Activated CD4-positive, CD25-positive, alpha-beta regulatory T cell treated with anti-CD3 and anti-CD28 coated beads, Interleukin-2, amount 50 U/mL, for 72 hours (primary cell): ENCODE measurements at places on chromosomes 13 and 19.

- DNase-seq: no peak
Observed at GRCh38 chr13:27978301-27978968, 9.3 kb upstream of the CDX2 start.

GRCh38 chr13:46182491-46182877, 507 bp upstream of the LCP1 start:
- no peak for DNase-seq

DNA sequence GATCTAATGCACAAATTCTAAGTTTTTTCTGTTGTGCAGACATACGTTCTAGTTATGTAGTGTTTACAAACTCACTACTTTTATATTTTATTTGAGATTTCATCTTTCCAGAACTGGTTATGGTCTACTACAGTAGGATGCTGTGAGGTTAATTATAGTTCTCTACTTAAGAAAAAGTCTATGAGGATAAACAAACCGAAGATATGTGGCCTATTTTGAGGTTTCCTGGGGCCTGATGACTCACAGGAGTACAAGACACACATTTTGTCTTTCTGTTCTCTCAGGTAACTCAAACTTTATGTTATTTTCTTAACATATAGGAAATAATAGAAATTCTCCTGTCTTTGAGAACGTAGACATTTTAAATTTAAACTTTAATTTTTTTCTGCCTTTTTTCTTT, 45.1 kb downstream of the PCDH20 start:
- DNase-seq: no peak

- no peak for DNase-seq
Observed at GRCh38 chr19:43450545-43450997, 14.8 kb downstream of the LYPD3 start.

DNA sequence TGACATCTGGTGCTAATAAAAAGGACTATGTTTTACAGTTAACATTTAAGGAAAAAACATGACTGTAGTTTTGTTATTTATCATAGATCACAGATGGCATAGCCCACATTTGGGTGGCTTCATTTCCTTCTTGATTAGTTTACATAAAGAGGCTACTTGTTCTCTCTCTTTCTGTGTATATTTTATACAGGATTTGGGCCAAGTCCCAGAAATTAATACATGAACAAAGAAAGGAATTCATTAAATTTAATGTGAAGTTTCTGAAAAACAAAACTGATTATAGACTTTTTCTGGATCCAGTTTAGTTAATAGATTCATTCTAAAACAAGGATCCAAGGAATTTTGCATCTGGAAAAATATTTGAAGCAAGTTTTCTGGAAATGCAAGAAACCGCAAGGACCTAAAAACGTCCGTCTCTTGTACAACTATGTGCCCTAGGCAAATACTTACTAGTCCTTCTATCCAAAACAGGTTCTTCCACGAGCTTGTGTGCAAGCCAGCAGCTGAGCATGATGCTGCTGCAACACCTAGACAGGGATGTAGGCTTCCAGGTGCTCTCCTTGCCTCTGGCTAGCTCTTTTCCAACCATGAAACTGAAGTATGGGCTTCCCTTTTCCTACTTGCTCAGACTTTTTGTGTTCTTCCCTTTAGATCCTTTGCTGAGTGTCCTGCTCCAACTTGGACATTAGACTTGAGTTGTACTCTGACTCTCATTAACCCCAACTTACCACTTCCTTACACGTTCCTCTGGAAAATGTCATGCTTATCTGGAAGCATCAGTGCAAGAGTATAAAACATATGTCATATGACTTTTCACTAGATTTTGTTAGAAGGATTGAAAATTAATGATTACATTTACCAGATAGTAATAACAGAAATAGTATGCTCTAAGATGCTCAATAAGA, 161.5 kb upstream of the STARD13 start:
- no peak for DNase-seq

DNA sequence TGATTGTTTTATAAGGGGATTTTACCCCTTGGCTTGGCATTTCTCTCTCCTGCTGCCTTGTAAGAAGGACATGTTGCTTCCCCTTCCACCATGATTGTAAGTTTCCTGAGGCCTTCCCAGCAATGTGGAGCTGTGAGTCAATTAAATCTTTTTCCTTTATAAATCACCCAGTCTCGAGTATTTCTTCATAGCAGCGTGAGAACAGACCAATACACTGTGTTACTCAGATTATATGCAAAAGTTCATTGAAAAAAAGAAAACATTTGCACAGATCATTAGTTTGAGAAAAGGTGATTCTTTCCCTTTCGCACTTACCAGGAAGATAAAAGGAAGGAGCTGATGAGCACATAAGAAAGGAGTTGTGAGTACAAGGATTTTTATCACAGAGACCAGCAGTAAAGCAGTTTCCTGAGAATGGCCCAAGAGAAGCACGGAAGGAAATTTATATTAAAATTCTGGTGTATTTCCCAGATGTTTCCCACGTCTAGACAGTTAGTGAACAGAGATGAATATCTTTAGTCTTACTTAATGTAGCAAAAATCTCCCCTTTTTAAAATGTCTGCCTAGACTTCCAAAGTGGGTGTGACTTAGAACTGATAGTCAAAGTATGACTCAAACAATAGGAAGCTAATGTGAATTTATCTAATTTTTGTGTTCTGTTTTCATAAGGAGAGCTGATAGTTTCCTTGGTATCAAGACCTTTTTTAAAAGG, 431.8 kb upstream of the SGCG start:
- DNase-seq: no peak

- no peak for DNase-seq
Observed at GRCh38 chr19:58392945-58393724, 2.3 kb upstream of the RNF225 start.

- no peak for DNase-seq
Observed at GRCh38 chr19:746208-746819, 4.6 kb upstream of the MISP start.

DNA sequence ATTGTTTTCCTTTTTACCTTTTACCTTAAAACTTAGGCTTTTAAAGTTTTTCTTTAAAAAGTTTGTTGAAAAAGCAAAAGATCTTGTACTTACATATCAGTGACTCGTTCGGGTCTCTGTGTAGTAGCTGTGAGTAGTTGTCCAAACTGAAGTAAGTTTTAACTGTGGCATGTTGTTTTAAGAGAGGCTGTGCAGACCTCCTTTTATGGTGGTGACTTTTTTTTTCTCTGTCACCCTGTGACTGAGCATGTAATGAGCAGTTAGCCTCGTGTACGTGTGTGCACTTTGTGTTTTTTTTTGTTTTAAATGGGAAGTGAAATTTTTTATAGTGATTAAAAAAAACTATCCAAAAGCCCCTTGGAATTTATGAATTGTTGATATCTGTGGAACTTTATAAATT, at the start of gene GPR183:
TSS of gene GPR183 (minus strand) at position 153 of the 400 bp plus-strand sequence. CDS start 11,254 bp downstream, outside the sequence.
- no peak for DNase-seq

DNA sequence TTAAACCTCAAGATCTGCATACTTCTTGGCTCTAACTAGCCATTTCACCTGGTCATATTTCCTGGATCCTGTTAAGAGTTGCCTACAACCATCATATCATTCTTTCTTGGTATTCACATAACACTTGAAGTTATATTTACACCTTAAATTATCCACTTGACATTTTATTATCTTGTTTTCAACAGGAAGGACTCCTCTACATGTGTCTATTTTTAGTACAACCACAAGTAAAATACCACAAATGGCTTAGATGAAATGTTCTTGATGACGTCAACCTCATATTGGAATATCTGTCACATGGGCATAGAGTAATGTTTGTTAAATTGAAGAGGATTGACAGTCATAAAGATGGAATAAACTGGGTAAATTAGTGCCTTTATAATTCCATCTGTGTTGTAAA, 9.4 kb downstream of the PCDH20 start:
- no peak for DNase-seq

DNA sequence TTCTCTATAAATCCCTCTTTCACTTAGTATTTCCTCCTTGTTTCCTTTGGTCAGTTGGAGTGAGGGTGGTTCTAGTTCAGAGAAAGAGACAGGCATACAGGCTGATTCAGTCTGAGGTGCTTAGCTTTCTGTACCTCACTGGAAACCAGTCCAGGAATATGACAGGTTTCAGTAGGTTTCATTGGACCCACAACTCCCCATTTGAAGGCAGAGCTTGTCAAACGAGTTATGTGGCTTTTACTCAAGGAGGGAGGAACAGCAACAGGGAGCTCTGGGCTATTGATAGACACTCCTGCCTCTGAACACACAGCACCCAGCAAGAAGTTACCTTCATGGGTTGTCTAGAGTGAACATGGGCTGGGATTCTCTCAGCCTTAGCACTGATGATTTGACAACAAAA, 14.5 kb downstream of the ACTN4 start:
- no peak for DNase-seq

- DNase-seq: no peak
Observed at GRCh38 chr19:18415178-18415867, 3.9 kb upstream of the SSBP4 start.

- no peak for DNase-seq
Observed at GRCh38 chr13:37627428-37627827, 28.9 kb upstream of the POSTN start.

DNA sequence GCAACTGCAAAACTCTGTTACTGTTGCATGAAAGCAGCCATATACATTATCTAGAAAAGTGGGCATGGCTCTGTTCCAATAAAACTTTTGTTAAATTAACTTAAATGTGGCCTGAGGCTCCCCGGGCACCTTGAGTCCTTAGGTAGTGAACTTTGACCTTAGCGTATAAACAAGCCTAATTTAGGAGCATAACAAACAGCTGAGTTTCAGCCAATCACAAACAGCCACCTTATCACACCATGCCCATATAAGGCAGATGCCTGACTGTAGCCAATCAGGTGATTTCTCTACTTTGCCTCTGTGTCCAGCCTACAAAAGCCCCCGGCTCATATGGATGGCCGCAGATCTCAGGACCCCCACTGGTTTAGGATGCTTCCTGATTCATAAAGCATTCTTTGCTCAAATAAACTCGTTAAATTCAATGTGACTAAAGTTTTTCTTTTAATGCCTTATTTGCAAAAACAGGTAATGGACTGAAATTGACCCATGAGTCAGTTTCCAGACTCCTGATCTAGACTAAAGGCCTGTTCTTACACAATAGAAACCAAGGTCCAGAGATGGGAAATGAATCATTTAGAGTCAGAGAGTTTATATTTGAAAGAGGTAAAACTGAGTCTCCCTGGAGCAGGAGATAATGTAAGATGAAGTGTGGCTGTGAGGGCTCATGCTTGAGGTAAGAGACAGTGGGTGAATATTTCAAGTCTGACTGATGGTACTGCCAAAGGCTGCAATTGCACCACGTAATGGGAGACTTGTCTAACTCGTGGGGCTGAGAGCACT, 130.2 kb downstream of the FGF9 start:
- DNase-seq: no peak

GRCh38 chr13:37127691-37128241, 22.3 kb upstream of the CSNK1A1L start:
- DNase-seq: no peak

DNA sequence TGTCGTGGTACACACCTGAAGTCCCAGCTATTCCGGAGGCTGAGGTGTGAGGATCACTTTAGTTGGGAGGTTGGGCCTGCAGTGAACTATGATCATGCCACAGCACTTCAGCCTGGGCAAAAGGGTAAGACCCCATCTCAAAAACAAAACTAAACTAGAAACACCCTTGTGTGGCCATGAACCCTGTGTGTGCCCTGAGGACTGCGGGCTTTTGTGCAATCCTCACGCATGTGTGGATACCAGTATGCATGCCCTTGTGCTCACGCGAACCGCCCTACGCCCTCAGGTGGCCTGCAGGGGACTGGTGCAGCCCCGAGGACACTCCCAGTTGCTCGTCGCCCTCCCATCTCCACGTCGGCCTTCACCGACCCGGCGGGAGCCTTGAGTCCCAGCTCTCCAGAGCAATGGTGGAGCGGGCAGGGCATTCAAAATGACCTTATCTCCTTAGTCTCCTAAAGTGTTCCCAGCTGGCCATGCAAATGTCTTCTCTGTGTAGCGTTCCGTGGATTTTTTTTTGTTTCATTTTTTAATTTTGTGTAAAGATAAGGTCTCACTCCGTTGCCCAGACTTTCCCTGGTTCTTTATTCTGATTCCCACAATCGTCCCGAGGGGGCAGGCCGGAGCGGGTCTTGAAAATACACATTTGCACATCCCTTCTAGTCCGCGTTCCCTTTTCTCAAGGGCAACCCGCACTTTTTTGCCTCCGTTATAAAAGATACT, 868 bp upstream of the EGLN2 start:
- DNase-seq: peak; percentile 72

GRCh38 chr13:100088644-100089464, at the start of gene PCCA:
PCCA (plus strand) TSS chr13:100089093; CDS start chr13:100089121, 28 bp downstream.
- DNase-seq: peak; percentile 84

DNA sequence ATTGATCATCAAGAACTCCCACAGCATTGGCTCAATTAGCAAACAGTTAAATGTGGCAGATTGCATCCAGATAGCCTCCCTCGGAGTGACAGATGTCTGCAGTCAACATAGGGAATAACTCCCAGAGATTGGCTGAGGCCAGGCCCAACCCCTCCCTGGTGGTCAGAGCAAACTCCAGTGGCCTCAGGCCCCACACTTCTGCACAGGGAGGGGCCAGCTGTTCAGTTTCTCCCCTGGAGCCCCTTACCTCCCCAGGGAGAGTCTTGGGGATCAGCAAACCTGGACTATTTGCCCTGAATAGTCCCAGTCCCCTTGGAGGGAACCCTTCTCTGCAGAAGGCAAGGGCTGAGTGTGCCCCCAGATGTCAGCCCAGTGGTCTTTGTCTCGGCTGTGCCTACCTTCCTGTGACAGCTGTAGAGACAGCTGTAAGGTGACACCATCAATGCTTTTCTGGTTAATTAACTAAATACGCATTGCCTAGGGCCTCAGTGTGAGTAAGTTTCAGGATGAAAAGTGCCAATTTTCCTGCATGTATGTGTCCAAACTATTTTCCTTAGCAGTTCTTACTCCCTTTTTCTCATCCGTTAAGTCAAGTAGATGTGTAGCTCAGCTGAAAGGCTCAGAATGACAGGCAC, 102.7 kb upstream of the UQCRFS1 start:
- DNase-seq: no peak

DNA sequence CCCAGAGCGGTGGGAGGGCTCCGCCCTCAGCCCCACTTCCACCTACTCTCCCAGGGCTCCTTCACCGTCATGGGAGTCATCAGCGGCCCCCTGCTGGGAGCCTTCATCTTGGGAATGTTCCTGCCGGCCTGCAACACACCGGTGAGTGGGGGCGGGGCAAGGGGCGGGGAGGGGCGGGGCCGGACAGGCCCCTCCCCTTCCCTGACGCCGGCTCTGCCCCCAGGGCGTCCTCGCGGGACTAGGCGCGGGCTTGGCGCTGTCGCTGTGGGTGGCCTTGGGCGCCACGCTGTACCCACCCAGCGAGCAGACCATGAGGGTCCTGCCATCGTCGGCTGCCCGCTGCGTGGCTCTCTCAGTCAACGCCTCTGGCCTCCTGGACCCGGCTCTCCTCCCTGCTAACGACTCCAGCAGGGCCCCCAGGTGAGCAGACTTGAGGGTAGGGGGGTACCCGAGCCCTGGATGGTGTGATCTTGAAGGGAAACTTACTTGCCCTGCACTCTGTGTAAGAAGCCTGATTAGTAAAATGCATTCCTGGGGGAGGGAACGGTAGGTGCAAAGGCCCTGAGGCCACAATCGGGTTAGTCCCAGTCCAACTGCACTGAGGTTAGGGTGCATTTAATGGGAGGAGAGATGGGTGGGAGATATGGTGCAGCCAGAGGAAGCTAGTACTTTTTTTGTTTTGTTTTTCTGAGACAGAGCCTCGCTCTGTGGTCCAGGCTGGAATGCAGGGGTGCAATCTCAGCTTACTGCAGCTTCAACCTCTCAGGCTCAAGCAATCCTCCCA, 12.1 kb downstream of the SLC5A5 start:
- DNase-seq: no peak
